Stimulated activated CD8-positive, alpha-beta memory T cell treated with anti-CD3 and anti-CD28 coated beads, Interleukin-2, amount 100 ng/mL, for 1 hour (primary cell): ENCODE measurements at places on chromosomes 2 and 18.

GRCh38 chr2:8966123-8966908 is 37.2 kb downstream of the MBOAT2 start:
- DNase-seq, result no peak

GRCh38 chr2:221042926-221043325 is 529.2 kb downstream of the EPHA4 start:
- no peak for DNase-seq

GRCh38 chr18:59549503-59550173 is 147.6 kb downstream of the CCBE1 start:
- DNase-seq, result no peak

DNA sequence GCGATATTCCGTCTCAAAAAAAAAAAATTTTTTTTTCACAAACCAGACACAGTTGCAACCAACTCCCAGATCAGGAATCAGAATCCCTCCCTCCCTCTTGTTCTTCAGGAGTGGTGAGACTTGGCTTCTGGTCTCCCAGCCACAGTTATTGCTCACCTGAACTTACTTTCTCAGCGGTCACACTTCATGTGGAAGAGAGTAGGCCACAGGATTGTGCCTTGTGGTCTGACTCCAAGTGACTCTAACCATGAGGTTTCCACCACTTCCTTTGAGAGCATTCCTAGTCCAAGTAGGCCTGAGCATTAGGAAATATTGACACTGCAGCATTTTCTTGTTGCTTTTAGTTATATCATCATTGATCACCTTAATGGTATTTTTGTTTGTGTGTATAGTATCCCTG is 12.1 kb downstream of the FMNL2 start:
- no peak for DNase-seq

DNA sequence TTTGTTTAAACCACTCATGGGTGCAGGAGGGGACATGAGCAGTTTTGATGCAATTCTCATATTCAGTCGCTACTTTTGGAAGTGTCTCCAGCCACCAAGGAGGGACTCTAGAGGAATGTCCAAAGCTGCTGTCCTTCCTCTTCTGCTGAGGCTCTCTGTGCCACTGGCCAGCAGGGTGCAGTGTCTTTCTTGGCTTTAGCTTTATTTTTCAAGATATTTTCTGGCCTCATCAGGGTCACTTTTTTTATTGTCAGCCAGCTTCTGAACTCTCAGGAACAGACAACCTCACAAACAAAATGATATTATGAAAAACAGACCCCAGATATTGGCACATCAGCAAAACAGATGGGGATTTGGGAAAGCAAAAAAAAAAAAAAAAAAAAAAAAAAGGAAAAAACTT is 289.3 kb upstream of the ZSWIM2 start:
- DNase-seq, result no peak
